GM04504 (cell line): ENCODE measurements at places on chromosomes 16 and 17.
A peak's percentile ranks its signal among the peaks of the same experiment; 100 is the strongest.

GRCh38 chr17:67414130-67414529, 37.0 kb downstream of the PITPNC1 start:
- DNase-seq = no peak

DNA sequence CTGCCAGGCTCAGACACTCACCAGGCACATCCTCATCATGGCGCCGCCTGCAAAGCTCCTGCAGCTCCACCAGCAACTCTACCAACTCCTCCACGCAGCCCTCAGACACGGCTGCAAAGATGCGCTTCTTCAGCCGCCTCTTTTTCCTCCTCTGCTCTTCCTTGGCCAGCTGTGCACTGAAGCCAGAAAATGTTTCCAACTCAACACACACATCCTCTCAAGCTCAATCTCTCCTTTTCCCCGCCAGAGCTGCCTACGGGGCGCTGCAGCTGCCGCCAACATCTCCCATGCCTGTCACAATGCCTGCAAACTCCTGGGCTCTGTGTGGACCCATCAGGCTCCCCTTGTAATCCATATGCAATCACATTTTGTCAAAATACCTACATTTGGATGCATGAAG, 14.2 kb downstream of the TRPV3 start:
- no peak for DNase-seq

GRCh38 chr17:51629232-51629631, 368.9 kb downstream of the UTP18 start:
- no peak for DNase-seq

- no peak for DNase-seq
Observed at GRCh38 chr16:78220571-78220970, 121.1 kb downstream of the WWOX start.

DNA sequence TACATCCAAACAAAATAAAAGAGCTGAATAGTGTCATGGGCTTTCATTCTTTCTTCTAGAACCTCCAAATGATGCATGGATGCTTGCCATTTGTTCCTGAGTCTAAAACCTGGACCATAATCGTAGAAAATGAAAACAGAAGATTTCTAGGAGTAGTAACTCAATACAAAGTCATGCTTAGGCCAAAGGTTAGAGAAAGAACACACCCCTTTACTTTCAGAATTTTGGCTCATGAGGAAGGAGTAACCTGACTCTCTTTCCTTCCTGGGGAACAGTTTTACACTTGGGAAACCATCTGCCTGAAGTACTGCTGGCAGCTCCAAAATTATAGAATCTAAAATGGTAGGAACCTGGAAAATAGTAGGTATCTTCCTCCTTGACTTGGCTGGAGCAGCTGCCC, 137.2 kb downstream of the SNX11 start:
- DNase-seq = no peak

GRCh38 chr16:31710134-31710533, 163.5 kb upstream of the ZNF267 start:
- no peak for DNase-seq

- no peak for DNase-seq
Observed at GRCh38 chr17:71899317-71899716, 221.5 kb upstream of the SOX9 start.

- no peak for DNase-seq
Observed at GRCh38 chr17:41019415-41019814, 7.6 kb downstream of the KRTAP1-5 start.

DNA sequence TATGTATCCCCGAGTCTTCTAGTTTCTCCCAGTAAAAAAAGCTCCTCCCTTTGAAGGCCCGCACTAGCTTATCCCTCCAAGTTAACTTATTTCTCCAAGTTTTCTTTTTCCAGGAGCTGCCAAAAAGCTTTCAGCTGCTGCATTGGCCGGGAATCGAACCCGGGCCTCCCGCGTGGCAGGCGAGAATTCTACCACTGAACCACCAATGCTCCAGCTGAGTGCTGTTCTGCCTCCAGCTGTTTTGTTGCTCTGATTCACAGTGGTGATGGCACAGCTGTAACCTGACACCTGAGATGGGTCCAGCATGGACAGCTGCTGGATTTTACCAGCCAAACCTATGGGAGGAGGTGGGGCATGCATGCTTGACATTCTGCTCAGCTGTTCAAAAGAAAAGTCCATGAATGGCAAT, 22.1 kb downstream of the VAC14 start:
- DNase-seq = peak; percentile 77

GRCh38 chr17:79746889-79747507, 16.3 kb downstream of the ENPP7 start:
- no peak for DNase-seq

- DNase-seq = no peak
Observed at GRCh38 chr16:86751076-86752030, 173.0 kb downstream of the FOXL1 start.

DNA sequence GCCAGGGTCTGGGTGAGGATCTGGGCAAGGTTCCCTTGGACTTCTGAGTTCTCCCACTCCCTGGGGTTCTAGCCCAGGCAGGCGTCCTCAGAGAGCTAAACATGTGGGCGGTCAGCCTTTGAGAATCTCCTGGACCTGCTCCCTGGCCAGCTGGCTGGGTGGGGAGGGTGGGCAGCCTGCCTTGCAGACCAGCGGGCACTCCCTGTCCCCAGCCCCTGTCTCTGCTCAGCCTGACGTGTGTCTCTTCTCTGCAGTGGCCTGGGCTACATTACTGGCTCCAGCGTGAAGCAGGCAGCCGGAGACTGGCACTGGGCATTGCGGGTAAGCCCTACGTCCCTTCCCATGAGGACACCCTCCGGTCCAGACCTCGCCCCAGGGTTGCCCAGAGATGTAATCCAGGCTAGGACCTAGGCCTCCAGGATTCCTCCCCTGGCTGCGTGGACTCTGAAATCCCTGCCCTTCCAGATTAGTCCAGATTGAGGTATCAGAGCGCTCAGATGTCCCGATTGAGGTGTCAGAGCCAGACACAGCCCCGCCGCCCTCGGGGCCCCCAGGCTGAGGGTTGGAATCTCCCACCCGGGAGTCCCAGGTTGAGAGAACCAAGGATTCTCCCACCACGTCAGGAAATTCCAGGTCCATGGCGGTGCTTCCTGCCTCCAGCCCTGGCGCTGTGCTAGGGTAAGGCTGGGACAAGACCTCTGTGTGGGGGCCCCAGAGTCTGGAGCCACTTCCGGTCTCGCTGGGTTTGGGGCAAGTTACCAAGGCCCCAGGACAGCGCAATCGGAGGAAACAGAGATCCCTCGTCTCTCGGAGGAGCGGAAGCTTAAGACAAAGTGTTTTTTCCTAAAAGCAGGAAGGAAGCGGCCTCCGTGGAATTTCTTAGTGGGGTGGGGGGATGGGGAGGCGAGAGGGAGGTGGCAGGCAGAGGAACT, 24.1 kb downstream of the MYBBP1A start:
- no peak for DNase-seq

- no peak for DNase-seq
Observed at GRCh38 chr17:75475851-75476250, 19.4 kb downstream of the TMEM94 start.

- DNase-seq = no peak
Observed at GRCh38 chr16:67435758-67436164, 4.8 kb downstream of the HSD11B2 start.

DNA sequence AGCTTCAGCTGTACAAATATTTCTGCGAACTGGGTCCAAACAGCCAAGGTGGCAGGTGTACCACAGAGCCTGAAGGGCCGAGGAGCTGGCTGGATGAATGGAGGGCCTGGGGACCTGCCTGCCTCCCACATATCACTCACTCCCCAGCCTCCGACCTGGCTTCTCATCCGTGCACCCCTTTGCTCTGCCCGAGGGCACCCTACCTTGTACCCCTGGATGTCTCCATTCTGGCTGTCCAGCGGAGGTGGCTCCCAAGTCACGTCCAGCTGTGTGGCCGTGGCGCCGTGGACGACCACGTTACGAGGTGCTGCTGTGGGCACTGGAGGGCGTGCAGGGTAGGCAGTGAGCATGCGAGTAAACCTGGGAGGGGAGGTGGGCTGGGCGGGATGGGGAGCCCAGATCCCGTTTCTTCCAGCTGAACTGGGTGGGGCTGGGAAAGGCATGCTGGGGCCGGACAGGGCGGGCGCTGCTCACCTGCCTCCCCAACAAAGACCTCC, 67.2 kb upstream of the CDC42EP4 start:
- DNase-seq = no peak

- DNase-seq = peak; percentile 86
Observed at GRCh38 chr17:68777243-68777855, 176.2 kb upstream of the FAM20A start.

GRCh38 chr17:43778337-43779144, at the start of gene DUSP3:
Gene DUSP3 (minus strand): TSS chr17:43778977. CDS start chr17:43778924, 53 bp downstream.
- peak; percentile 83 for DNase-seq

- DNase-seq = peak; percentile 38
Observed at GRCh38 chr17:50396261-50397110, 837 bp downstream of the LRRC59 start.

DNA sequence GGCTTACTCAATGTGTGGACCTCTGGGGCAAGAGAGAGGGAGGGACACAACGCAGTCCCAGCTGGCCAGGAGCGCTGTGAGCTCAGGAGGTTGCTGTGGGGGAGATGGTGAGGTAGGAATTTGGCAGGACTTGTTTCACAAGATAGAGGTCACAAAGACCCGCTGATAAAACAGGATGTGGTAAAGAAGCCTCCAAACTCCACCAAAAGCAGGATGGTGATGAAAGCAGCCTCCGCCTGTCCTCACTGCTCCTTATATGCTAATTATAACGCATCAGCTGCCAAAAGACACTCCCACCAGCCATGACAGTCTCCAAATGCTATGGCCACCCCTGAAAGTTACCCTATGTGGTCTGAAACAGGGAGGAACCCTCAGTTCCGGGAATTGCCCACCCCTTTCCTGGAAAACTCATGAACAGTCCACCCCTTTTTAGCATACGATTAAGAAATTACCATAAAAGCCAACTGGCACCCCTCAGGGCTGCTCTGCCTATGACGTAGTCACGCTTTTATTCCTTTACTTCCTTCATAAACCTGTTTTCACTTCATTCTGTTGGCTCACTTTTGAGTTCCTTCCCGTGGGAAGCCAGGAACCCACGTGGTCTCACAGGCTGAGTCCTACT, 5.3 kb upstream of the EIF4A3 start:
- no peak for DNase-seq

DNA sequence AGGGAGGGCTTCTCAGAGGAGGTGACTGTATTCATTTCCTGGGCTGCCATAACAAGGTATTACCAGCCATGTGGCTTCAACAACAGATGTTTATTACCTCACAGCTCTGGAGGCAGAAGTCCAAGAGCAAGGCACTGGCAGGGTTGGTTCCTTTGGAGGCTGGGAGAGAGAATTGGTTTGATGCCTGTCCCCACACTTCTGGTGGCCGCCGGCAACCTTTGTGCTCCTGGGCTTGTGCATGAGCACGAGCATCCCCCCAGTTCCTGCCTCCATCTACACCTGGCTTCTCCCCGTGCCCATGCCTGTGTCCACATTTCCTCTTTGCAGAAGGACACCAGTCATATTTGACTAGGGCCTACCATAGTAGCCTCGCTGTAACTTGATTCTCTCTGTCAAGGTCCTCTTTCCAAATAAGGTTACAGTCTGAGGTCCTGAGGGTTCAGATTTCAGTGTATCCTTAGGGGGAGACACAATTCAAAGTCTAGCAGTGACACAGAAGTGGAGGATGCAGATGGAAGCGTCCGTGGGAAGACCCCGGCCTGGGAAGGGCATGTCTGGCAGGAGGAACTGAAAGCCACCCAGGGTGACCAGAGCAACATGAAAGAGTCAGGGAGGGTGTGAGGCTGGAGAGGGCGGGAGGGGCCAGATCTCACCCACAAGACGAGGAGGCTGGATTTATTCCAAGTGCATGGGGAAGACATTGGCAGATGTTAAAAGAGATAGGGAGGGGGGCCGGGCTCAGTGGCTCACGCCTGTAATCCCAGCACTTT, 188.2 kb upstream of the HSBP1 start:
- no peak for DNase-seq

GRCh38 chr17:67377488-67378453, 690 bp downstream of the PITPNC1 start:
- DNase-seq = no peak

- DNase-seq = no peak
Observed at GRCh38 chr16:71919035-71919434, 23.7 kb downstream of the IST1 start.

DNA sequence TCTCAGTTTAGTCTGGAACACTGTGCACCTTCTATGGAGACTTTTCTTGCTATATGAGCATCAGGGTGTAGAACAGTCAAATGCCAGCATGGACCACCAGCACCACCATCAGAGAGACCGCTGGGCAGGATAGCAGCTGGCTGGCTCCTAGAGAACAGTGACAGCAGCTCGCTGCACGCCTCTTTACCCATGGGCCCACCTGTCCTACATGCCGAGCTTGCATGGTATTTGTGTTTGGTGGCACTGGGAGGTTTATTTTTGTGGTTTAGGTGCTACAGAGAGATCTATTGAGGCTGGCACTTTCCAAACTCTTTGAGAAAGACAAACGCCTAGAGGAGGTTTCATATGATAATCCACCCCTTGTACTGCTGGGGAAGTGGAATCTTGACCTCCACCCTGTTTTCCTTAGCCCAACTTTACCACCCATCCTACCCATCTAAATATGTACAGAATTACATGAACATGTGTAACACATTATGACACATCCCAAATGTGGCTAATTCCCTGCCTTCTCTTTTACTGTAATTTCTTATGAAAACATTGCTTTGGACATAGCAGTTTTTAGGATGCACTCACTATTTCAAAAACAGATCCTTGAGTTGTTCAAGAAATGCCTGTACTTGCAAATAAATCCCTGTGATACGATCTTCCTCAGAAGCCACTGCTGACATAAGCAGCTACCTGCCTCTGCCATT, 46.3 kb downstream of the COG7 start:
- DNase-seq = no peak

DNA sequence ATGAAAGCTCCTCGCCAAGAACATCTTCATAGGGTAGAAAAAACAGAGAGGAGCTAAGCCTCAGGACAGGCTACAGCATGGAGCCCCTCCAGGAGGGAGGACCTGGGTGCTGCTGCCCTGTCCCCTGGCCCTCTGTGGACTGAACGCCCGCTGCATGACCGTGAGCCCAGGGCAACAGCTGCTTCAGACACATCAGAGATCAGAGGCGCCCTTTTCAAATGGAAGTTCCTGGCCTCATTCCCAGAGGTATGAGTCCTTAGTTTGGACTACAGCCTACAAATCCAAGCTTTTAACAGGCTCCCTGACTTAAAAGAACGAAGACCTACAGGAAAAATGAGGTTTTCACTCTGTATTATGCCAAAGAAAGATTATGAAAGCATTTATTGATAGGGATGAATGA, 48.5 kb downstream of the ZNF18 start:
- DNase-seq = peak; percentile 42
